Stimulated activated CD8-positive, alpha-beta memory T cell treated with anti-CD3 and anti-CD28 coated beads, Interleukin-12 subunit alpha, Interleukin-12 subunit beta, amount 100 ng/mL, for 1 hour (primary cell): ENCODE measurements at places on chromosomes 5 and 9.
A peak's percentile ranks its signal among the peaks of the same experiment; 100 is the strongest.

- no peak for DNase-seq
Observed at GRCh38 chr5:98372351-98372750, 401.1 kb upstream of the RGMB start.

DNA sequence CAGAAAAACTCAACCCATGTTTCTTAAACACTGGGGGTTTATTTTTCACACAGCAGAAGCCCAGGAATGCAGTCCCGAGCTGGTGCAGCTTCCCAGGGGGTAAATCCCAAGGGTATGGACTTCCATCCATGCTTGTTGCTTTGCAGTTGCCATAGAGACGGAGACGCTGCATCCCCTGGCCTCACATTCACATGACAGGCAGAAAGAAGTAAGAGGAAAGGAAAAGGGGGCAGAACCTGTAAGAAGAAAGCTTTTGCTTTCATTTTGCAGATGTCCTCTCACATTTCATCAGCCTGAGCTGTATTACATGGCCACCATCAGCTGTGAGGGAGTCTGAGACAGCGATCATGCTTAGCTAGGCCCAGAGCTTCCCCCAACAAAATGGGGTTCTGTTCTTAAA, 321.0 kb downstream of the AGTPBP1 start:
- no peak for DNase-seq

GRCh38 chr9:36263683-36264082, 5.4 kb upstream of the GNE start:
- DNase-seq: no peak

DNA sequence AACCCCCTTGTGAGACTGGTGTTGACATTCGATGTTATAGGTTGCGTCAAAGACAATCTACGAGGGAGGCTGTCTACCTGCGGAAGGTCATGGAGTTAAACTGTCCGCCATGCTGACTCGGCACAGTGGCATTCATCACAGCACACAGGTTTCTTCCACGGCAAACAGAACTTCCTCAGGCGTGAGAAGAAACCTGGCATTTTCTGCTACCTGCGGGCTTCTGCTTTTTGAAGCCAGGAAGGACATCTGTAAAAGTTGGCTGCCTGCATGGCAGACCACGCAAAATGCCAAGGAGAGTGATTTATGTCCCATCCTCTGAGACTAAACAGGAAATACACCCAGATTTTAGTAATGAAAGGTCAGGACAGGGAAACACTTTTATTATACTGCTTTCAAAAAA, 809.8 kb upstream of the NUDT12 start:
- no peak for DNase-seq

DNA sequence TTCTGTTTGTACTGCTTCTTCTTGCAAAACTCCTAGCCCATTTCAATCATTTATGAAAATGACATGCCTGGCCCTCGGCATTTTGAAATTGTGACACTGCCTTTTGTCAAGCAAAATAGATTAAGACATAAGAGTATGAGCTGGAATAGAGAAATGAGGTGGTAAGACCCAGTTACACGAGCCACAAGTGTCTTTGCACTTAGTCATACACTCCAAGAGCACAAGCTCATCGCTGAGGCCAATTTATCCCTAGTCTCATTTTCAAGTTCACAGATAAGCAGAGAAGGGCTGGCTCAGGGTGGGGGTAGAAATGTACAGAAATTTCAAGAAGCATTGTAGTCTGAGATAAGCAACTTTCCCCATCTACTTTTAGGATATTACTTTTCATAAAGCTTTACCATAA, 40.6 kb upstream of the MAP1B start:
- no peak for DNase-seq

- DNase-seq: no peak
Observed at GRCh38 chr9:83281306-83282255, 218.6 kb upstream of the RASEF start.

DNA sequence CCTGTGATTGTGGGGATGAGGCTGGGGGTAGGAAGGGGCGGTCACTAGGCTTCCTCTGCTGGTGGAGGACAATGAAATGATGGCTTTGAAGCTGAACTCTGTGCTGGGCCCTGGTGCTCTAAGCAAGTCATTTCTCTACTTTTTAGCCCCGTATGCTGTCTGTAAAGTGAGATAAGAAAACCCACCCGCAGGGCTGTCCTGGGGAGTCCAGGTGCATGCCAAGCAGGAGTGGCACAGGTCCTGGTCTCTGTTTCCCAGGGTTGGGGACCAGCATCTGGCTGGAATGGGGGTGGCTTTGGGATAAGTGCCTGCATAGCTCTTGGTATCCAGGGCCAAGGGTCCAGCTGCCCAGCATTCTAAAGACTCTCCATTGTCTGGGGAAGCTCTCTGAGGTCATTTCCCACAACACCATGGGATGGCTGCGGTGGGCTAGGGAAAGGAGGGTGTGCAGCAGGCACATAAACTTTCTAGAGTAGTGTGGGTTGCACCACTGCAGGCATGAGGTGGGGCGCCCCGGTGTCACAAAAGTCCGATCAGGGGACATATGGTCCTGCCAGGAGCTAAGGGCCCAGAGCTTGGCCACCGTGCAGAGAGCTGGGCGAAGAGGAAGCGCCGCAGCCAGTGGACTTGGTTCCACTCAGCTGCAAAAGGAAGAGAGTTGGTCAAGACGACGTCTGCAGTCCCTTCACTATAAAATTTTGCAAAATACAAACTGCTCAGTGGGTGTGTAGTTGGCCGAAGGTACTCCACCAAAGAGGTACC, 25.6 kb upstream of the GTF3C5 start:
- no peak for DNase-seq

DNA sequence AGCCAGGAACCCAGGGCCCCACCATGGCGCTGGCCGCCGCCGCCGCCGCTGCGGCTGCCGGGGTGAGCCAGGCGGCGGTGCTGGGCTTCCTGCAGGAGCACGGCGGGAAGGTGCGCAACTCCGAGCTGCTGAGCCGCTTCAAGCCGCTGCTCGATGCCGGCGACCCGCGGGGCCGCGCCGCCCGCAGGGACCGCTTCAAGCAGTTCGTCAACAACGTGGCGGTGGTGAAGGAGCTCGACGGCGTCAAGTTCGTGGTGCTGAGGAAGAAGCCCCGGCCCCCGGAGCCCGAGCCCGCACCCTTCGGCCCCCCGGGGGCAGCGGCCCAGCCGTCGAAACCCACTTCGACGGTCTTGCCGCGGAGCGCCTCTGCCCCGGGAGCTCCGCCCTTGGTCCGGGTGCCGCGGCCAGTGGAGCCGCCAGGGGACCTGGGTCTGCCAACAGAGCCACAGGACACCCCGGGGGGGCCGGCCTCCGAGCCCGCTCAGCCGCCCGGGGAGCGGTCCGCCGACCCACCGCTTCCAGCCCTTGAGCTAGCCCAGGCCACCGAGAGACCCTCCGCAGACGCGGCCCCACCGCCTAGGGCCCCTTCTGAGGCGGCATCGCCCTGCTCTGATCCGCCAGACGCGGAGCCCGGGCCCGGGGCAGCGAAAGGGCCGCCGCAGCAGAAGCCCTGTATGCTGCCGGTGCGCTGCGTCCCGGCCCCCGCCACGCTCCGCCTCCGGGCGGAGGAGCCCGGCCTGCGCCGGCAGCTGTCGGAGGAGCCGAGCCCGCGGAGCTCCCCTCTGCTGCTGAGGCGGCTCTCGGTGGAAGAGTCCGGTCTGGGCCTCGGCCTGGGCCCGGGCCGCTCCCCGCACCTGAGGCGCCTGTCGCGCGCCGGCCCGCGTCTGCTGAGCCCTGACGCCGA, 749 bp downstream of the SOWAHA start:
- DNase-seq: no peak

DNA sequence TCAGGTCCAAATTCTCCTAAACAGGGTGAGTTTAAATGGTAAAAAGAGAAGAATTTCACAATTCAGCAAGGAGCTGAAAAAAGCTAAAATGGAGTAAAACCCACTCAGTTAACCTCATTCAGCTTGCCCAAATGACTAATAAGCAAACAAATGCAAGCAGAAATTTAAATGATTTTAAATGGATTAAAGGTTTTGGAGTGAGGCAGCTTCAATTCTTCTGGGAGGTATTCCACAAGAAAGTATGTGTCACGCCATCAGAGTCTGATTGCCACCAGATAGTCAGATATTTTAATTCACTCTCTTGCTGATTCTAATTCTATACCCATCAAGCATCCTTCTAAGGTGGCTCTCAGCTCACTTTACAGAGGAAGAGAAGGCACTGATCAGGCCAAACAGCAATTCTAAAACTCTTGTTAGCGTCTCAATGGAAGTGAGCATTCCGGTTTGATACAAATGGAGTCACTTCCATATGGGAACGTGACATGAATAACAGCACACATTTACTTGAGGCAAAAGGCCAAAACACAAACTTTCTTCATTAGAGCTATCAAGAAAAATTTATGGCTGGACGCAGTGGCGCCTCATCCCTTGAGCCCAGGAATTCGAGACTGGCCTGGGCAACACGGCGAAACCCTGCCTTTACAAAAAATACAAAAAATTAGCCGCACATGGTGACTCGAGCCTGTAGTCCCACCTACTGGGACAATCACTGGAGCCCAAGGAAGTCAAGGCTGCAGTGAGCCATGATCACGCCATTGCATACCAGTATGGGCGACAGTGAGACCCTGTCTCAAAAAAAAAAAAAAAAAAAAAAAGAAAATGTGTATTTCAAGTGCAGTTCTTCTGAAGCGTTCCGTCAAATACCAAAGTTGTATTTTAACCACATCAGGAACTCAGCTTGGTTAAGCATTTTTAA, 2.0 kb downstream of the CLK4 start:
- no peak for DNase-seq

- DNase-seq: no peak
Observed at GRCh38 chr5:78734094-78734845, 85.7 kb upstream of the LHFPL2 start.

GRCh38 chr5:71907608-71908145, 188.6 kb downstream of the CARTPT start:
- no peak for DNase-seq

GRCh38 chr9:109499093-109499630, 1.1 kb upstream of the PTPN3 start:
- DNase-seq: no peak

- peak; percentile 27 for DNase-seq
Observed at GRCh38 chr5:126780165-126780827, 3.4 kb downstream of the LMNB1 start.

DNA sequence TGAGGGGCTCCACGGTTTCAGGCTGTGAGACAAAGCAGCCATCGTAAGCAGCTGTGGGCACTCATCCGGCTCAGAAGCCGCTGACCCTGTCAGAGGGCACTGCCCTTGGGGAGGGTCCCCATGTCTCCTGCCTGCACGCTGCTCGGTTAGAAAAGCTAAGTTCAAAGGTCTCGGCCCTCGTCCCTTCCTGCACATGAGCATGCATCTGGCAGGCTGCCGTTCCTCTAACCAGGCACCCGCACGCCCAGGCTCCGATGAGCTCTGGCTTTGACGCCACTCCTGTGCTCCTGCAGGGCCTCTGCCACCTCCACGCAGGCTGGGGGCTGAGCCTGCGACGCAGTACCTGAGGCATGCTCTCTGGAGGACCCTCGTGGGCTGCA, 51.3 kb downstream of the NKD2 start:
- no peak for DNase-seq

GRCh38 chr5:8382456-8382855, 513.5 kb downstream of the MTRR start:
- DNase-seq: no peak

DNA sequence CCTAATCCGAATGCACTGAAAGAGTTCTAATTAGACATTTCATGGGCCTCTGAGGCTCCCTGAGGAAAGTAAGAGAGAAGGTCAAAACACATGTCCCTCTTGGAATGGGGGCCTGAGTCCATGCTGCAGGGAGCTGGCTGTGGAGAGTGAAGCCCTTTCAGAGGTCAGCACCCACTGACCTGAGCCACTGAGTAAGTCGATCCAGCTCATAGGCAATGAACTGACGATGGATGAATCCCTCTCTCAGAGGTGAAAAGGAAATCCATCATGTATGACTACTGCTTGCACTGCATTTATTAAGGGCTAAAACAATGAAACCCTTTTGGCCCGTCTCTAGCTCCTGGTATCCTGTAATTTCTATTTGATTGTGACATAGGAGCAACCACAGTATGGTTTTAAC, 288.9 kb upstream of the VLDLR start:
- no peak for DNase-seq

GRCh38 chr5:4387290-4387689, 752.8 kb upstream of the ADAMTS16 start:
- DNase-seq: no peak

- no peak for DNase-seq
Observed at GRCh38 chr5:181223729-181224389, 778 bp downstream of the TRIM41 start.

DNA sequence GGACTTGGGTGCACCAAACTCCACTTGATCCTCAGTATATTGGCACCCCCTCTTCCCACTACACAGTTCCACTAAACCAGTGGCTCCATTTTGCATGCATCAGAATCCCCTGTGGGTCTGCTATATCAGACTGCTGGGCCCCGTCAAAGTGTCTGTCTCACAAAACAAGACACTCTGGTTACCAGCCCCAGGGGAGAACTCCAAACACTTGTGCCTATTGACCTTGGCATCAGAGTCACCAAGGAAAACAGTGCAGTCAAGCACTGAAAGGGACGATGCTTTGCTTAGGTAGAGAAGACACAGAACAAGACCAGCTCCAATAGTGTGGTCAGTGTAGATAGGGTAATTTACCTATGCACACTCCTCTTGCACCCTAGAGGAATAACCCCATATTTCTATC, 205.8 kb upstream of the RAI14 start:
- DNase-seq: no peak

DNA sequence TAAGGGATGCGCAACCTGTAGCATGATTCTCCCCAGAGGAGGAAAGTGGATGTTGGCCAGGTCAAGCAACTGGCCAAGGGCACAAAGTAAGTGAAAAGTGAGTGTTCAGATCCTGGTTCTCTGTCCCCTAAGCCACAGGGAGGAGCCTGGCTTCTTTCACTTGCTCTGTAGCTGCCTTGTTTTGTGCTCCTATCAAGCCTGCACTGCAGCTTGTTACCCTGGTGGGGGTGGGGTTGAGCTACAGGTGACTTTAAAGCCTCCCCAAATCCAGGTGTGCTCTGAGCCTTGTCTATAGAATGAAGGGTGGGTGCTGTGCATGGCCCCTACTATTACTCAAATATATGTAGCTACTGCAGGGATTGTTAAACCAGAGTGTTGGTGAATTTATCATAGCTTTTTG, 32.9 kb downstream of the RALGPS1 start:
- DNase-seq: no peak

- no peak for DNase-seq
Observed at GRCh38 chr9:19630760-19631159, 158.1 kb downstream of the SLC24A2 start.

DNA sequence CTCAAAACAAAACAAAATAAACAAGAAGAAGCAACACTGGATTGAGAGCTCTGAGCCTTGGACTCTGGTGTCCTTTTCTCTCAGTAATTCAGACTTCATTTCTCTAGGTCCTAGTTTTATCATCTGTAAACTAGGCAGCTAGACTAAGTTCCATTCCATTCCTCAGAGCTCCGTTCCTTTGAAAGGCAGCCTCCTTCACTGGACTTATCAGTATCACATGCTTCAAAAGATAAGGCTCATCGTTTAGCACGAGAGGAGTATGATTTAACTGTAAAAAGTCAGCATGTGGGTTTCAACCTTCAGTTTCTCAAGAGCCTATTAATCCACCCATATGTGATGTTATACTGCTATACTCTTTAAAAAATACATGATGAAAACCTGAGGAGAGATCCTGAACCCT, 1.6 kb downstream of the ATP10B start:
- no peak for DNase-seq
